ENCODE measurements at places on chromosomes 6 and 20.

DNA sequence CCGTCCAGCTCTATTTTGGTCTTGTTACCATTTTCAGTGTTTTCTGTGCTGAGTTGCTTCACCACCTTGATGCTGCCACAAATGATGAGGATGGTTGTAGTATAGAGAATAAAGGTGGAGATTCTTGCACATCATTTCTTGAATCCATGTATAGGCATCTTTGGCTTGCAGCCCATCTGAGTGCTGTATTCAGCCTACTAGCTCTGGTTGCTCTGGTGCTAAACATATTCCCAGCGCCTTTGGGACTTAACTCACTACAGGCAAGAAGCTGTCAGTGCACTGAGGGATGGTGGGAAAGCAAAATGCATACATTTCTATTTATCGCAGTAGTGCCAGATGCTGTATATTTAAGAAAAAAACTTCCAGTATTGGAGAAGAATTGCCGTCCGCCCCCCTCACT is 86.0 kb downstream of the CARMIL1 start:
- DNase-seq, result no peak

DNA sequence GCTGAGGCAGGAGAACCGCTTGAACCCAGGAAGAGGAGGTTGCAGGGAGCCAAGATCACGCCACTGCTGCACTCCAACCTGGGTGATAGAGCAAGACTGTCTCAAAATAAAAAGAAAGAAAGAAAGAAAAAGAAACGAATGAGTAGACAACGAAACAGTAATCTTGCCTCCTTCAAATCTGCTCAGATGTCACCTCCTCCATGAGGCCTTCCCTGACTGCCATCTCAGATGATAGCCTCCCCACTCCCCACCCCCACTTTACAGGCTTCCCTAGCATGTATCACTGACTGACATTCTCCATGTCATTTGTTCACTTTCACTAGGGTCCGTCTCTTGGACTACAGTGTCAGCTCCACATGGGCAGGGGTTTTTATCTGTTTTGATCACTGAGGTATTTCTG is 36.4 kb downstream of the C20orf203 start:
- DNase-seq, result no peak

DNA sequence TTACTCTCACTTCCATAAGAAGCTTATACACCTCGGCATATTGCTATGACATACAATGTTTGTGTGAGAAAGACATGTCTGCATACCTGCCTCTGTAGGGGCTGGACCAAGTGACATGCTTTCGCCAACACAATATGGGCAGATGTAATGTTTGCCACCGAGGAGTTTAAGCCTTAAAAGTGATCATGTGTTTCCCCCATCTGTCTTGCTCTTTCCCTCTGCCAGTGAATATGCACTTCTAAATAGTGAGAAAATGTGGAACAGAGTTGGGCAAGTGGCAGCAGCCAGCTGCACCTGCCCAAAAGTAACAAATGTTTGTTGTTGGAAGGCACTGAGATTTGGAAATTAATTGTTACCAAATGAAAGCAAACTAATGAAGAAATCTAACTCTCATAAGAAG is 274.8 kb upstream of the BTBD3 start:
- no peak for DNase-seq

DNA sequence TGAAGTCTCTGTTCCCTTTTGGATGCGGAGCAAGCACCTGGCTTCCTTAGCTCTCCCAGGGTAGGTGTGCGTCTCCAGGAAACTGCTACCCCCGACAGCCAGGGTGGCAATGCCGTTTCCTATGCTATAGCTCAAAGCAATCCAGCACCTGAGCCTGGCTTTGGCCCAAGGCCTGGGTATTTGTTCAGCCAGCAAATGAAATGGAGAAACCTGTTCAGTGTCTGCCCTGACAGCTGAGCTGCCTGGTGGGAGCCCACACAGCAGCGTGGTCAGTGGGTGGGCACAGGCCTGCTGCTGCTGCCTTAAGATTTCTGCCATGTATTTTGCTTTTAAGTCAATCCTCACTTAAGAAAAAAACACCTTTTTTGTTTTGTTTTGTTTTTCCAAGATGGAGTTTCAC is 13.7 kb downstream of the SPATA2 start:
- no peak for DNase-seq

DNA sequence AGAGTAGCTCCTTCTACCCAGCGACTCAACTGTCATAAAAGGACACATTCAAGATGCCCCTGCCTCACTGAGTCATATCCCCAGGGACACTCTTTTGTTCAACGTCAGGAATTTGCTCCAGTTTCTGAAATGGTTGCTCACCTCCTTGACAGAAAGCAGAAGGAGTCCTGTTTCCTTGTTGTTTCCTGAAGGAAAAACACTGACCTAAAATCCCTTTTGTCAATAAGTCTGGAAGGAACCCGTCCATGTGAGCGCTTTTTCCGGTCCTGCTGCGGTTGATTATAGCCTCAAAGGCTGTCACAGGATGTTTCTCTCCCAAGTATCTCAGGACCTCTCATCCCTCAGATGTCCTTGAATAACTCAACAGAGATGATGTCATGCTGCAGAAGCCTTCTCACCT is 113.6 kb upstream of the PLEKHG1 start:
- DNase-seq, result no peak

DNA sequence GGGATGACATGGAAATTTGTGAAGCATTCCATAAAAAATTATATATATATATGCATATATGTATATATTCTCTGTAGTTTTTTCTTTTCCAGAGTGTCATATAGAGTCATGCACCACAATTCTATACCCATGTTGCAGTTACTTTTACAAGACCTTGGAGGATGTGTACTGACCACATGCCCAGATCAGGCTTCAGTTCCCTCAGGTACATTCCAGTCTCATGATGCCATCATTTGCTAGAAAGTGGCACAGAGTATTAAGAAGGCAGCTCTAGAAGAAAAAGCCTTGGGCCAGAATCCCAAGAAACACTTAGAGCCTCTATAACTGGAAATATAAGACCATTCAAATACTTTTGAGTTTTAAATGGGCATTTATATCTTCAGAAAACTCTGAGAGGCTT is 685.5 kb upstream of the FLRT3 start:
- DNase-seq, result no peak

- no peak for DNase-seq
Measured at GRCh38 chr20:36950414-36951197, 902 bp downstream of the SAMHD1 start.

GRCh38 chr20:10591946-10592521 is 81.8 kb downstream of the JAG1 start:
- no peak for DNase-seq

DNA sequence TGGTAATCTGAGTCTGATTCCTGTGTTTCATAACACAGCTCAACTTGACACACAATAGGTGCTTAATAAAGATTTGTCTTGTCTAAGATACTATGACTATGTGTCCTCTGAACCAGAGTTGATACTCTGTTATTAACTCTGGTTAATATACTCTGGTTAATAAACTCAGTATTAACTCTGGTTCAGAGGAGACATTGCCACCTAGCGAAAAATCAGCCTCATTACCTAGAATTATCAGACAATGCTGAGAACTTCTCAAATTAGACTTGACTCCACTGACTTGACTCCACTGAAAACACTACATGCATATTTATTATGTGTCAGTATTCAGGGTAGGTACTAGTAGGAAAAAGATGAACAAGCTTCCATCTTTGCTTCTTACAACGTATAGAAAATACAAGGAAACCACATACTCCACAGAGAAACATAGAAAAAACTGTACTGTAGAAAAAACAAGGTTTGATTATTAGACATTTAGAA is 73.9 kb downstream of the AHI1 start:
- peak; percentile 36 for DNase-seq

DNA sequence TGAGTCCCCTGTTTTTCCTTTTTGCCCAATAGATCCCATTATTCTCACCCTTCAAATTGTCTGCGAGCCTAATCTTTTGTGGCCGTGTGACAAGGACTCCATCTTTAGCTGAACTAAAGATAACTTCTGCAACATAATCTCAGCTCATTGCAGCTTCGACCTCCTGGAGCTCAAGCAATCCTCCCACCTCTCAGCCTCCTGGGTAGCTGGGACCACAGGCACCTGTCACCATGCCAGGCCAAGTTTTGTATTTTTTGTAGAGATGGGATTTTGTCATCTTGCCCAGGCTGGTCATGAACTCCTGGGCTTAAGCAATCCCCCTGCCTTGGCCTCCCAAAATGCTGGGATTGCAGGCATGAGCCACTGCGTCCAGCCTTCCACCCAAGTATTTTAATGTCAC is 161.0 kb downstream of the GJA1 start:
- DNase-seq, result no peak

GRCh38 chr20:48260129-48260756 is 475.0 kb upstream of the SULF2 start:
- no peak for DNase-seq

- DNase-seq, result no peak
Measured at GRCh38 chr6:97361286-97361685, 78.3 kb upstream of the MMS22L start.

GRCh38 chr6:45420909-45421708 is 43.4 kb upstream of the SUPT3H start:
- no peak for DNase-seq

DNA sequence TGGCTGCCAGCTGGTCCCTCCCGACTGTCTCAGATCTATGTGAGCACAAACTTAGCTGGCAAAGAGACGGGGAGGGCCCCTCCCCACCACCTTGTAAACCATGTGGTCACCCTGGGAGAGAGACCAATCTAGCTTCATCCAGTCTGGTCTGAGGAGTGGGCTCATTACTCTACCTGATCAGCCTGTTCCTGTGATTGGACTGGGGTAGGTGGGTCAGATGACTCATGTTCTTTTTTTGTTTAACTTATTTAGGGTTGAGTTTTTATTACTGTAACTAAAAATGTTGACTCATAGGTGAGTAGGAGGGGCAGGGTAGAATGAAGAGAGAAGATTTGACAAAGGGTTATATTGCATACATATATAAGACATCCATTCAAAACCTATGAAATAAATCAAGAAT is 4.7 kb downstream of the GSTA4 start:
- no peak for DNase-seq

- DNase-seq, result no peak
Measured at GRCh38 chr6:80967609-80968008, 784.9 kb downstream of the TENT5A start.

DNA sequence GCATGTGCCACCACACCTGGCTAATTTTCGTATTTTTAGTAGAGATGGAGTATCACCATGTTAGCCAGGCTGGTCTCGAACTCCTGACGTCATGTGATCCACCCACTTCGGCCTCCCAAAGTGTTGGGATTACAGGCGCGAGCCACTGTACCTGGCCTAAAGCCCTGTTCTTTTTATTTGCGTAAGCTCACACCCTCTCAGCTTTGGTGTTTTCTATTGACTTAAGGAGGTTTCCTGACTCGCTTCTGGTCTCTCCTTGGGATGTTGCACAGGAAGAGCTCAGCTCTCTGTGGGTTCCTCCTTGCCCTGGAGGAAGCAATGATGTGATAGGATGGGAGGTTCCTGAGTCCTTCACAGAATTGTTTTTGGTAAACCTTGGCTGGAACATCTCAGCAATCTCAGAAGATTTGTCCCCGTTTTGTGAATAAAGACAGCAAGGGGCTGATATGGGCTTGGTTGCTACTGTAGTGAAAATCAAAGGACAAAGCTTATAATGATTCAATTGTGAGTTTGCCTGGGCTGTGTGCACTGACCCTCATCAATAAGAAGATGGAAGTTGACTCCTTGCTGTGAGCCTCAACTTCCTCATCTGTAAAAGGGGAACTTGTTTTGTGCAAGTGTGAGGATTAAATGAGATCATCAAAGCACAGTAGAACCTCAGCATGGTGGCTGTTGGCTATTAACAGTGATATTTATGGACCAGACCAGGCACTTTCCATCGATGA is 27.0 kb downstream of the TOX2 start:
- no peak for DNase-seq

- no peak for DNase-seq
Measured at GRCh38 chr6:111802720-111803330, 70.4 kb downstream of the FYN start.

- DNase-seq, result no peak
Measured at GRCh38 chr6:125831659-125832058, 40.9 kb downstream of the NCOA7 start.

GRCh38 chr6:26025894-26026832 is 61.1 kb upstream of the HFE start:
- DNase-seq, result peak; percentile 94

DNA sequence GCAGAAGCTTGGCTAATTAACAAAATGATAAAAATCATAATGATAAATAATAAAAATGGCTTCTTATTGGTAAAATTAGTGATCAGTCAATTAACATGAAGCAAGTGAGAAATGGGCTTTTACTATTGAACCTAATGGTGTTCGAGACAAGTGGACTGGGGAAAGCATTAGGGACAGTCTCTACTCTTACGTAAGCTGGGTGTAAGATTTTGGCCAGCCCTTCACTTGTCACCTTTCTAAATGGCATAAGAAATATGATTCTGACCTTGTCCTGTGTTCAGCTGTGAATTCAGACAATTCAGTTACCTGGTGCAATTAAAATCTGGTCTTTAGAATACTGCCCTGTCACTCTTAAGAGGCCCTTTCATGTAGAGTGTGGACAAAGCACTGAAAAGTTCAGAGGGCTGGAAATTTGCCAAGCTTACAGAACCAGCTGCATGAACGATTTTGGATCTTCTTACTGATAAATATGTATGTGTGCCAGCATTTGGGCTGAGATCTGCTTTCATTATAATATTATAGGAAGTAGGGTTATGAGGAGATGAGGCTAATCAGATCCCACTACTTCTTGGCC is 115.9 kb downstream of the QRSL1 start:
- DNase-seq, result no peak

GRCh38 chr6:162627825-162628224 is 99.7 kb downstream of the PRKN start:
- no peak for DNase-seq

GRCh38 chr6:156449128-156449527 is 328.1 kb upstream of the ARID1B start:
- DNase-seq, result no peak

DNA sequence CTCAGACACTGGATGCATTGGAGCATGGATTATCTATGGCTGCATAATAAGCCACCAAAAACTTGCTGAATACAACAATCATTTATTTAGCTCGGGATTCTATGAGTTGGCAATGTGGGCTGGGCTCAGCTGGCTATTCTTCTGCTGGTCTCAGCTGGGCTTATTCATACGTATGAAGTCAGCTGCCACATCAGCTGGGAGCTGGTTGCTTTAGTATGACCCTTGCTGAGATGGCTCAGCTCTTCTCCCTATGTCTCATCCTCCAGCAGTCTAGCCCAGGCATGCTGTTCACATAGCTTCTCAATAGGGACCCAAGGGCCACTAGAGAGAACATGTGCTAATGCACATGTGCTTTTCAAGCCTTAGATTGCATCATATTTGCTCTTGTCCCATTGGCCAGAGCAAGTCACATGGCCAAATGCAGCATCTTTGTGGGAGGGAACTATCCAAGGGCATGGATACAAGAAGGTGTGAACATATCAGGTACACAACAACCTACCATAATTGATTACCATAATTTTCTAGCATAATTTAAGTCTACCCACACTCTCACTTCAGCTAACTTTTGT is 444.6 kb downstream of the KIF16B start:
- DNase-seq, result no peak

GRCh38 chr6:25564943-25565342 is 87.1 kb upstream of the SCGN start:
- DNase-seq, result no peak

- no peak for DNase-seq
Measured at GRCh38 chr6:16057446-16057845, 71.4 kb upstream of the MYLIP start.

- no peak for DNase-seq
Measured at GRCh38 chr20:1121429-1121828, 3.0 kb downstream of the PSMF1 start.
